HTR-8/SVneo (cell line): ENCODE measurements at places on chromosomes 12 and 14.
A peak's percentile ranks its signal among the peaks of the same experiment; 100 is the strongest.

DNA sequence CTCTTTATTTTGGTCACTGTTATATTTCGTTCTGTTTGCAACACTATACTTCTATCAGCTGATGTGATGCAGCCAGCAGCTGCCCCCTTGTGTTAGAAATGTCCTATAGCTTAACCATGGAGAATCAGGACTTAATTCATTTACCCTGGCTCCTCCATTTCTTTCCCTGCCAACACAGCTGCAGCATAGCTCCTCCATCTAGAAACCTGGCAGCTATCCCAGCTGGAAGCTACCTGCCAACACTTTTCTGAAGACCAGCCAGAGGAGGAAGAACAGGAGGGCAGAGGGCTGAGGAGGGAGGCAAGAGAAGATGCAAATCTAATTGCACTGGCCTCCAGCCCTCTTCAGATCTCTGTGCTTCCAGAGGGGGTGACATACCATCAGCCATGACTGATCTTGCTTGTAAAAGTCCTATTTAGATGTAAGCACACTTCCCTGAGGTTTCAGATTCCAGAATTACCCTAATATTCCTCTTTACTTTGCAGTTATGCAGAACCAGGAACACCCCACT is 156.8 kb upstream of the TMEM260 start:
- DNase-seq: peak; percentile 84

- DNase-seq: no peak
Measured at GRCh38 chr14:59283361-59283760, 94.9 kb downstream of the DAAM1 start.

DNA sequence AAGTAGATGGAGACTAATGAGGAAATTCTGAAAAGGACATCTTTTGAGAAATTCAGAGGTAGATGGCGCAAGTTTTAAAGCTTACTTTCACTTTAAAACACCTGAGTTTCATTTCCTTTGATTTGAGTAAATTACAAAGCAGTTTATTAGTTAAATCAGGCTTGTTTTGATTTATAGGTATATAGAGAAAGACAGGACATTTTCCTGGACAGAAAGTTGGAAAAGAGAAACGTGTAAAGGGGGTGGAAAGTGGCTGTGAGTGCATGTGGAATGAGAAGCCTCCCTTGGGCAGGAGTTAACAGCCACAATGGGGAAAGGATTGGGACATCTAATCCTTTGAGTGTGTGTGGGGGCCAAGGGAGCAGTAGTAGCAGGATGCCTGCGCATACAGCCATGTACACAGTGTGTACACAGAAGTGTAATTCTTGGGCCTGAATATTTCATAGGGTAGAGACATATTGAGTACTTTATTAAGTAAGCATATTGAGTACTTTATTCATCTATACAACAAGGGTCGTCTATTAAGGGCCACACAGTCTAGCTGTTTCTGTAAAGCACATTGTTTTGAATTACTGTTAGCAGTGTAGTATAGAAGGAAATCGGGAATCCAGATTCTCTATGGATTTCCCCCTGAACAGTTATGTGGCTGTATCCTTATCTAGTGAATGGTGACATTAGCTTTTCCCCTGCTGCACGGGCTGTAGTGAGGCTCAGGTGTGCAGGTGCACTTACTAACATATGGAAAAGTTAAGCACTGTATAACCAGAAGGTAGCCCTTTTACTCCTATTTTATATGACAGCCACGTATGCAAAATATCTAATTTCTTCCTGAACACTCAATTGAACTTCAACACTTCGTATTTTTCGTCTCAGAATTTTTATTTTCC is 19.1 kb downstream of the MARK3 start:
- no peak for DNase-seq

GRCh38 chr12:122116707-122117535 is 38.4 kb downstream of the MLXIP start:
- no peak for DNase-seq

GRCh38 chr12:126385785-126386184 is 1320.5 kb downstream of the AACS start:
- no peak for DNase-seq

GRCh38 chr14:70108419-70108818 is 80.3 kb downstream of the SLC8A3 start:
- no peak for DNase-seq

DNA sequence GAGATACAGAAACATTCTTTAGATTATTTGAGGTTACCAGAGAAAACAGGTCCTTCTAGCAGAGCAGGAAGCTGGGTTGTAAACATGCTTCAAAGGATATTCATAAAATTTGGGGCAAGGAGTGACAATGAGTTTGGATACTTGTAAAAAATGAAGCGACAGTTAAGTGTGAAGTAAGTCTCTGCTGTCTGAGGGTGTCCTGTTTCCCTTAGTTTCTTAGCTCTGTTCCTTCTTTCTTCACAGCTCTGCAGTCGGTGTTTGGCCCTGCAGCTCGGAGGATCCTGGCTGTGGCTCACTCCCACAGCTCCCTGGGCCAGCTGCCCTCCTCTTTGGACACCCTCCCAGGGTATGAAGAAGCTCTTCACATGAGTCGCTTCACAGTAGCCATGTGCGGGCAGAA is 10.8 kb downstream of the TMEM52B start:
- no peak for DNase-seq

DNA sequence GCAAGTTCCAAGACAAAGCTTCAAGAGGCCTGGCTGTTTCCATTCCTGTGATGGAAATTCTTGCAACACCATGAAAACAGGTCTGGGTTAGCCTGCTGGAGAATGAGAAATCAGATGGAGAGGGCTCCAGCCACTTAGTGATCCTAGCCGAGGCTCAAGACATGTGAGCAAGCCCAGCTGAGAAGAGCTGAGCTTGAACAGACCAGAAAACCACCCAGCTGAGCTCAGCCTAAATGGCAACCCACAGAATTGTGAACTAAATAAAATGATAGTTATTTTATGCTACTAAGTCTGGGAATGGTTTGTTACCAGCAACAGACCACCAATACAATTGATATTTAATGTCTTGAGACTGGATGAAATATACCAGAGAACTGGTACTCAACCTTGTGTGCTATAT is 494.5 kb downstream of the RMST start:
- DNase-seq: no peak

- DNase-seq: no peak
Measured at GRCh38 chr12:53809005-53809404, 57.2 kb upstream of the CISTR start.

GRCh38 chr12:91040096-91040755 is 17.6 kb downstream of the KERA start:
- no peak for DNase-seq

GRCh38 chr12:75341873-75342272 is 7.4 kb downstream of the GLIPR1L1 start:
- DNase-seq: no peak

GRCh38 chr12:24121911-24122310 is 172.4 kb upstream of the SOX5 start:
- no peak for DNase-seq

DNA sequence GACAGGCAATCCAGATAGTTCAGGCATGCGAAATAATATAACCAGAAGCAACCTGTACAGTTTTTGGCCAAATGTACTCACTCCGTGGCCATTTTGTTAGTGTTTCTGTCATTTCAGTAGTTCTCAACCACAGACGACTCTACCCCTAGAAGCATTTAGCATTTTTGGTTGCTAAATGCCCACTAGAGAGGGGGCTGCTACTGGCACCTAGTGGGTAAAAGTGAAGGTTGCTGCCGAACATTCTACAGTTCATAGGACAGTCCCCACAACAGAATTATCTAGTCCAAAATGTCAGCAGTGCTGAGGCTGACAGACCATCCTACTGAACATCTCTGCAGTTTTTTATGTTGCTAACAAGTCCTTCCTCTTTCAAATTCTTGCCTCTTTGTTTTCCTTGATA is 107.4 kb downstream of the TSHR start:
- no peak for DNase-seq

DNA sequence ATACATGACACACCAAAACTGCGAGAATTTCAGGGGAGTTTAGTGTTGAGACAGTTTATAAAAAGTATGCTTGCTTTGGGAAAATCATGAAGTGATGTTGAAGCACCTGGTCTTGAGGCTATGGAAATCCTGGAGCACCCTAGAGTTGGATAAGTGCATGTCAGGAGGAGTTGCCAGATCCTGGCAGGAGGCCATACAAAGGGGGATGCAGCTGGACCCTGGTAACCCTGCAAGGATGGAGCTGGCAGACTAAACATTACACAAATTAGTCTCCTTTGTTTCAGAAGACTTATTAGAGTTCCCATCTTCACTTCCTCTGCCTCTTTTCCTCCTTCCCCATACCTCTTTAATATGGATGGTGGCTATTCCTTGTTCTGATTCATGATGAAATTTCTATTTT is 907.0 kb downstream of the BCL11B start:
- DNase-seq: no peak

- no peak for DNase-seq
Measured at GRCh38 chr12:41743835-41744234, 400.8 kb downstream of the GXYLT1 start.

- no peak for DNase-seq
Measured at GRCh38 chr14:32202491-32202997, 525 bp downstream of the RNU6-8 start.

DNA sequence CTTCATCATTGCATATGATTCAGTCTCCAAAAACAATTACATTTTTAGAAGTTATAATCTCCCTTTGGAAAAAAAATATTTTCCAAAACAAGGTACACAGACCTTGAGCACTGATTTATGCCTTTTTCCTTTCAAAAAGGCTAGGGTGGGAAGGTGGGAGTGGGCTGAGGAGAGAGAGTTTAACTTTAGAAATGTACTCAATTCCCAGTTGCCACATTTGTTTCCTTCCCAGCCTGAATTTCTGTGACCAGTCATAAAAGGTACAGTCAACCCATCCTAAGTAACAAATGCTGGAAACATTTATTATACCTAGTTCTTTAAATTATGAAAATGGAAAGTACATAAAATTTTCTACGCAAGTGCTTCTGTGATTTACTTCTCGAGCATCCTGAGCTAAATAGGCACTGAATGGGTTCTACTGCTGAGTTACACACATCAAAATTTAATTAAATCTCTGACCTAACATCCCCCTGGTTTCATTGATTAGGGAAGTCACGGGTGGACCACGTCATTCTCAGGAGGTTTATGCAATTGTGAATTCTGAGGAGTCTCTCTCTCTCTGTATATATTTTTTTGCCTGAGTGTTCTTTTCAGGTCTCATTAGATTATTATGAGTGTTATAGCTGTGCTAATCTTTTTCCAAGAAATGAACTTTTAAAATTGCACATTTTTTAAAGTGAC is 371.8 kb downstream of the BTG1 start:
- DNase-seq: no peak

- no peak for DNase-seq
Measured at GRCh38 chr12:28693565-28694219, 455.4 kb upstream of the FAR2 start.
